ENCODE measurements at places on chromosomes 2 and 18.

DNA sequence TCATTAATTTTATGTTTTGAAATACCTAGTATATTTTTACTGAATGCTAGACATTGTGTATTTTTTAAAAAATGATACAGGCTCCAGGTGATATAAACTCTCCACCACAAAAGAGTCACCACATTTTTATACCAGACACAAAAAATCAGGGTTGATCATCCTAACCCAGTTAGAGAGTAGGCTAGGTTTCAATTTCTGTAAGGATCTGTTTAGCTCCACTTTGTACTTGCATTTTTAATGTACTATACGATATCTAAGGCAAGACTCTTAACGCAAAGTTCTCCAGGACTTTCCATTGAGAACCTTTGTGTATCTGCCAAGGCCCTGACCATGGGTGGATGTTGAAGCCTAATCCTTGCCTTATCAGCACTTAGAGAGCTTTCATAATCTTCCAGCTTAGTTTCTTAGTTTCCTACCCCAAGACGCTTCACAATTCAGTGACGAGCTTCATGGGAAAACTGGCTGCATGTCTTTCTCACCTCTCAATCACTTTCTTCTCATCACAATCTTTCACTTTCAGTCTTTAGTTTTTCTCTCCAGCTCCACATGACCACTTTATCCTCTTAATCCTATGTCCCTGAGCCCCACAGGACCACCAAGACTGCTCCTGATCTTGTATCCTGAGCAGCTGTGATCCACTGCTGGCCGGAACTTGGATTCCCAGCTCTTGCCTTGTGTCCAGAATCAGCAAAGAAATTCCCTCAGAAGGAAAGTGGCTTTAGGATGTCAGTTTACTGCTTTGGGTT is 635.8 kb downstream of the RNF144A start:
- DNase-seq = no peak

GRCh38 chr2:161710131-161710915 is 86.1 kb downstream of the SLC4A10 start:
- no peak for DNase-seq

- DNase-seq = peak; percentile 97
Measured at GRCh38 chr2:10407841-10408648, 40.1 kb downstream of the ODC1 start.

DNA sequence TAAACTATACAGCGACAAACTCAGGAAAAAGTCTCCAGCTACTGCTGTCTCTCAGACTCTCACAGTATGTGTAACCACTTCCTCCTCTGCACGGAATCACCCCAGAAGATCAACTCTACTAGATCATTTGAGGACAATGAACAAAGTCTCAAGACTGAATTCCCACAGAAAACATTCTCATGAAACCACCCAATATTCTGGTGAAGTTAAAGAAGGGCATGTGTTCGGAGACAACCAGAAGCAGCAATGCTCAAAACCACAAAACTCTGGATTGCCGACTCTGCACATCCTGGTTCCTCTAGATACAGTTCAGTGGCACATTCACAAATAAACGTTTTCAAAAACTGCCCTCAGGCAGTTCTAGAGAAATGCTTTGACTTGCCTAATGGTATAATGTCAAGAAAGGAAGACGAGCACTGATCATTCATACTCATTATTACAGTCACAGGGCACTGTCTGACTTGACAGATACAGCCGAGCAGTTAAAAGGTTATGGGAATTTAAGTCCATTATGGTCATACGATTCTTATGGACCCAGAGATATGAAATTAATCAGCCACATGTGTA is 91.9 kb upstream of the STK17B start:
- peak; percentile 90 for DNase-seq

GRCh38 chr2:234964631-234965461 is 13.0 kb downstream of the SH3BP4 start:
- DNase-seq = no peak

DNA sequence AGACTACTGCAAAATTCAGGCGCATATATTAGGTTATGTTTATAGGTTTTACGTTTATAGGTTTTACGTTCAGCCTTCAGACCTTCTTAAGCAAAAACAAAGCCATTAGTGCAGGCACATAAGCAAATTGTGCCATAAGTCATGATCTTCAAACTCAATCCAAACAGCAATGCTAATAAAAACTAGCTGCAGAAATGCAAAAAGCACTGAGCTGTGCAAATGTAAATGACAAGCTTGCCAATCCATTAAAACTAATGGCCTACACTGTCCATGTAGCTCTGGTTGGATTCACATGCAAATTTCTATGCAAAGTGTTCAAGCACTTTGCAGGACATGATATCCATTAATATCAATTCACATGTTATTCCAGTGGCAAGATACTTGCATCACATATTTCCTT is 50.9 kb downstream of the LRPPRC start:
- no peak for DNase-seq

GRCh38 chr2:208359632-208359986 is 47.0 kb upstream of the PTH2R start:
- peak; percentile 68 for DNase-seq

GRCh38 chr18:79400091-79400590 is 4.4 kb downstream of the NFATC1 start:
- DNase-seq = no peak

DNA sequence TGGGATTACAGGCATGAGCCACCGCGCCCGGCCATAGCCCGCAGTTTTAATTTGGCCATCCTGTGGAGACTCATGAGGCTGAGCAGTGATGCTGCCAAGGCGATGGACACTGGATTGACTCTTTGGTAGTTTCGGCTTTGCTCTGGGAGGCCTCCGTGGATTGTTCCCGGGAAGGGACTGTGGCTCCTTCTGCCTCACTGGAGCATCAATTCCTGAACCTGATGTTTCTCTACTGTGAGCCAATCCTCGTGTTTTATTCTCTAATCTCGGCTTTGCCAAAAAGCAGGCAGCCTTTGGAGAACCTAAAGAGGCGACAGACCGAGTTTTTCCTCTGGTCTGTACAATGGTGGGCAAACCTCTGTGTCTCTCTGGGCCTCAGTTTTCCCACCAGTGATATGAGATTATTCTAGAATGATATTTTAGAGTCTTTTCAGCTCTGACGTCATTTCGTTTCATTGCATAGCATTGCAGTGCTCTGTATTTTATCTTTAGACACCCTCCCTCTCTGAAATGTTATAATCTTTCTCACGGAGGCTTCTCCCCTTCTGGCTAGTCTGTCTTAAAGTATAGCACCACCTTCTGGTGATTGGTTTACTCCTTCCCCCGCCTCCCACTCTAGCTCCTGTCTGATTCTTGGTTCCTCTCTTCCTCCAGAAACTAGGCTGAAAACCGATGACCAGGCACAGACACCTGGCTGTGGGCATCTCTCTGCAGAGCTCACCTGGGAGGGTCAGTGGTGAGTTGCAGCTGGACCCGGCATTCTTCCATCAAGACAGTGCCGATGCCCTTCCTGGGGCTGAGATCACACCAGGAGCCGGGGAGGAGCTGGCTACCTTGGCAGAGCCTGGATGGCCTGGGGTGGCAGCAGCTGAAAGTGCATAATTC is 341.3 kb downstream of the MYCN start:
- DNase-seq = peak; percentile 51

- DNase-seq = no peak
Measured at GRCh38 chr18:29588446-29589100, 1411.6 kb upstream of the CDH2 start.

GRCh38 chr2:76563730-76564129 is 853.0 kb upstream of the GCFC2 start:
- DNase-seq = no peak

Data from NB4 (cell line).